ENCODE measurements at places on chromosomes 1 and 21. TPM values are rescaled to one million over a fixed set of nuclear protein-coding genes. Genes with fewer than 3 reads are reported as not detected.

ACKR1 gene
- 22.8 TPM for total RNA-seq

PIGP gene
- 21.8 TPM for total RNA-seq

DNA sequence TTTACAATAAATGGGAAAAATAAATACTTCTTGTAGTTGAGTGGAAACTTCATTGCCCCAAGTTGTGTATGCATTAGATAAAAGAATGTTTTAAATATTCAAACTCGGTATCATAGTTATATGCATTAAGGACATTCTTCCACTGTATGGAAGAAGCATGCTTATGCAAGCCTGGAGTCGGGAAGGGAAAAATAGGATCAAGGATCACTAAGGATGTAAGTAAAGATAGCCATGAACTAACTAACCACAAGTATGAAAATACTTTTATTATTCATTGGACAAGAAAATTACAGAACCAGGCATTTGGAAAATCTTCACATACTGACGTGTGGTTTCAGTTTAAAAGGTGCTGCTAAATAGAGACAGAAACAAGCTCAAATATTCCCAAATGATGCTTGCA, 26.9 kb upstream of the DPYD start:
- no peaks in the 10 kb centered on the region for H3K36me3 ChIP-seq
- H3K4me3 ChIP-seq, result no peak overlapping the region
- no peak for DNase-seq
- H3K27ac ChIP-seq, result no peak overlapping the region
- H3K4me1 ChIP-seq, result no peaks in the 10 kb centered on the region

DNA sequence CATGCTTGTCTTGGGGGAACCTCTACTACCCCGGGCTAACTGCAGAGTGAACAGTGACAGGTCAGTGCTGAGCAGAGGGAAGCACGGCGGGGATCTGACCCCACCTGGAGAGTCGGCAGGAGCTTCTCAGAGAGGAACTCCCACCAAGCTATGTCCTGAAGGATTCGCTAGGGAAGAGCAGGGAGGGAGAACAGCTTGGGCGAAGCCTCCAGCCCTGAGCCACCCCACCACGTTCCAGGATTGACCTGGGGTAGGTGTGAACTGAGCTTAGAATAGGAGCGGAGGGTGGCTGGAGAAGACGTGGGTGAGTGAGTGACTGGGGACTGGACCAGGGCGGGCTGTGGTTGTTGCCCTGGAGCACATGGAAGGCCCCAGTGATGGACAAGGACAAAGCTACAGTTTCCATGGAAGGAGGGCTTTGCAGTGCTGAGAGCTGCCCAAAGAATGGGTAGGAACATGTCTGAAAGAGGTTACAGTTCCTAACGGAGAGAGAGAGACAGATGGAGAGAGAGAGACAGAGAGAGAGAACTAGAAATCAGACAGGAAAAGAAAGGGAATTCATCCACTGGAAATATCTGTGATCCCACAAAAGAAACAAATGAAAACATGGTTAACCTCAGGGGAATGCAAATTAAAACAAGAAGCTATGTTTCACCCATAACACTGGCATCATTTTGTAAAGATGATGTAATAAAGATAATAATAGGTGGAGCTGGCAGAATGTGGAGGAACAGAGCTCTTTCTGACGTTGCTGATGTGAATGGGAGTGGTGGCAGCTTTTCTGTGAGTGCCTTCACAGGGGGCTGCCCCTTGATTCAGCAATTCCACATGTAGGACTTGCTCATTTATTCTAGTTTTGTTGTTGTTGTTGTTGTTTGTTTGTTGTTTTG, 17.2 kb downstream of the BSND start:
- no peak overlapping the region for H3K4me3 ChIP-seq
- no peak for DNase-seq
- no peaks in the 10 kb centered on the region for H3K27me3 ChIP-seq
- H3K27ac ChIP-seq, result no peak overlapping the region
- H3K36me3 ChIP-seq, result no peaks in the 10 kb centered on the region

- H3K36me3 ChIP-seq, result peaks cover 35% of the 10 kb centered on the region
- no peak for DNase-seq
- no peaks in the 10 kb centered on the region for H3K4me1 ChIP-seq
- H3K27ac ChIP-seq, result no peak overlapping the region
Observed at GRCh38 chr1:19338323-19338762, 26.2 kb downstream of the SLC66A1 start.

DNA sequence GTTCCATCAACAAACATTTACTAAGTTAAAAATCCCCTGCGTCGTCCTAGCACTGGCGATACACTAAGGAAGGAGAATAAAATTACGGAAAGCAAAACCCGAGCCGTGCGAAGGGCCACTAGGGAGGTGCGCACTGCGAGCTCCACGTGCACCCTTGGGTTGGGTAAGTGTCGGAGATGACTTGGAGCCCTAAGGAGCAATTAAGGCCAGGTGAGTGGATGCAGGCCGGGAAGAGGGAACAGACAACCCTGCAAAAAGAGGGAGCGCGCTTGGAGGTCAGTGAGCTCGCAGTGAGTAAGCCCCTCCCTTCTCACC, 704 bp downstream of the WDR4 start:
- H3K27me3 ChIP-seq, result no peaks in the 10 kb centered on the region
- no peaks in the 10 kb centered on the region for H3K36me3 ChIP-seq
- peaks cover 17% of the 10 kb centered on the region for H3K4me1 ChIP-seq
- DNase-seq, result no peak

DNA sequence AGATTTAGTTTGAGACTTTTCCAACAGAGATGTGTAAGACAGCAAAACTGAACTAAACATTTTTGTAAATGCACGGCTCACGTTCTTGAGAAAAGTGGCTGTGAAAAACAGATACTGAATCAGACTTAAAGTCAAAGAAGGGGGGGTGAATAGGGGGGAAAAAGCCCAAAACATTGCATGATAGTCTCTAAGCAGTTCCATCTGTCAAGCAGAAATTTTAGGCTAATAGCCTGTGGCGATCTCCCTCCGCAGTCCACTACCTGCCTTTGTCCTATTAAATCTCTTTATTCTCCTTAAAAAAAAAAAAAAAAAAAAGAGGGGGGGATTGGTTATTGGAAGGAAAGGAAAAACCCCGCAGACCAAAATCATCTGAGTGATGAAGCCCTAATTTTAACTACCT, 217.6 kb upstream of the NFIA start:
- no peak overlapping the region for H3K4me3 ChIP-seq
- H3K4me1 ChIP-seq, result peaks cover 3% of the 10 kb centered on the region
- peaks cover 15% of the 10 kb centered on the region for H3K27me3 ChIP-seq
- no peaks in the 10 kb centered on the region for H3K36me3 ChIP-seq
- no peak overlapping the region for H3K27ac ChIP-seq
- DNase-seq, result no peak

DNA sequence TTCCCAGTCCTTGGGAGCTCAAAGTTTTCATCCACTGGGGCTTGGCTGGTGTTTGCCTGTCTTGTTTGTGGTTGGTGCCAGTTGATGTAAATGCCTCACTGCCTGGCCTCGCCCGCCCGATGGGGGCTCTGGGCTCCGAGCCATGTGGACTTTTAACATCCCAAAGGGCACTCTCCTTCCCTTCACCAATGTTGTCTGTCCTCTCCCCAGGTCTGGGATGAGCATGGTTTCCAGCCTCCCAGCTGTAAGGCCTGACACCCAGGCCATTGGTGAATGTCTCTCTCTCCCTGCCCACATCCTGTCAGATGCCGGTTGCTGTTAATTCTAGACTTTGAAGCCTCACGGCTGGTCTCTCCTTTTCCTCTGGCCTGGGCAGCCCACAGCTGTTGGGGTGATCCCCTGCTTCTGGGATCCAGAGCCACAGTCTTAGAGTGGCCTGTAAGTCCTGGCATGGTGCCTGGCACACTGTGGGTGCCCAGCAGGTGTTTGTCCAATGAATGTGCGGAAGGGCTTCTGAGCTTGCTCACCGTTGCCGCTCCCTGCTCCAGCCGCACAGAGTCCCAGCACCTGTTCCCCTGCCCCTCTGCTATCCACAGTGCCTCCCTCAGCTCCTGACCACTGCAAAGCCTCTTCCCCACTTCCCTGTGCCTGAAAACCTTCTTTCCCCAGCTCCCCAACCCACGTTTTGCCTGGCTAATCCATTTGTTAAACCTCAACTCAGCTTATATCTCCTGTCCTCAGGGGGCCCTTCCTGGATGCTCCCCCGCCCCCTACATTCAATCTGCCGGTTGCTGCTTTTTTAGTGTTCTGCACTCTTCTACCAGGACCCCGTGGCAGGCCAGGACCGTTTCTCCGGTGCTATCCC, 3.3 kb upstream of the C1orf174 start:
- H3K4me3 ChIP-seq, result no peak overlapping the region
- H3K27ac ChIP-seq, result no peak overlapping the region
- no peak for DNase-seq
- H3K4me1 ChIP-seq, result peaks cover 9% of the 10 kb centered on the region
- H3K36me3 ChIP-seq, result no peaks in the 10 kb centered on the region

GRCh38 chr1:116951200-116951935, 41.7 kb downstream of the PTGFRN start:
- H3K27me3 ChIP-seq, result peaks cover 5% of the 10 kb centered on the region
- peak; percentile 48 for DNase-seq
- H3K4me1 ChIP-seq, result no peaks in the 10 kb centered on the region

DNA sequence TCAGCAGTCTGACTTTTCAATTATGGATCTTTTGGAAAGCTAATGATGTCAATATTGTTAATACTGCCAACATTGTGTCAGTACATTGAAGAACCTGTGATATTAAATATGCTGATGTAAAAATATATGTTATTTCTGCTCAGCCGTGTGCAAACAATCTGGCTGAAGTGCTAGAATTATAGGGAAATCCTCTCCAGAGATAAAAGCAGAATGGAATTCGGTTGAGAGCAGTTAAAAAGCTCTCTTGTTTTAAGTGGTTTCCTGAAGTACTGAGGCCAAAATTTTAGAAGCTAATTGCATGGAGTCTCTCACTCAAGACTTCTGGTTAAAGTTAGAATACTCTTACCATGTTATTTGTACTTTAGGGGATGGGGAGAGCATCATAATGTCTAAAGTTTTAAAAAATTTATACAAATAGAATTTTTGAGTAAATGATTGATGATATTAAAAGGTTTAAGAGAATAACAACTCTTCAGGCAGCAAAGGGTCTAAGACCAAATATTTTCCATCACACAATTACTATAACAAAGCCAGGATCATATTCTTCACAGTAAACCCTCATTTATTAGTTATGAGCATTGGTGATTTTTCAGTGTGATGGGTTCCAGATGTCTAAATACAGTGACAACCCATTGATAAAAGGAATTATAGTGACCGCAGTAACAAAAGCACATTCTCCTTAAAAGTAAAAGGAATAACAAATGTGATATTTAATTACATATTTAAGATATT, 834.2 kb upstream of the CXADR start:
- no peaks in the 10 kb centered on the region for H3K4me1 ChIP-seq
- DNase-seq, result no peak
- no peaks in the 10 kb centered on the region for H3K36me3 ChIP-seq
- H3K27me3 ChIP-seq, result no peaks in the 10 kb centered on the region

Data from gastrocnemius medialis (tissue), 4 donors.